ENCODE measurements at places on chromosomes 5 and 9. TPM values are rescaled to one million over a fixed set of nuclear protein-coding genes. Genes with fewer than 3 reads are reported as not detected.

Gene GDNF
- 20.5 TPM for total RNA-seq

Gene KCNV2
- not detected for total RNA-seq

Gene CHSY3
- 11.9 TPM for total RNA-seq

- H3K36me3 ChIP-seq = peaks cover 40% of the 10 kb centered on the region
- no peak for DNase-seq
- H3K27me3 ChIP-seq = no peaks in the 10 kb centered on the region
- H3K4me3 ChIP-seq = no peak overlapping the region
Observed at GRCh38 chr9:127895811-127896210, 3.6 kb downstream of the ST6GALNAC6 start.

- H3K27ac ChIP-seq = no peak overlapping the region
- H3K36me3 ChIP-seq = no peaks in the 10 kb centered on the region
- no peak overlapping the region for H3K4me3 ChIP-seq
- DNase-seq = no peak
- H3K27me3 ChIP-seq = no peaks in the 10 kb centered on the region
Observed at GRCh38 chr5:51895834-51896233, 512.6 kb downstream of the ISL1 start.

DNA sequence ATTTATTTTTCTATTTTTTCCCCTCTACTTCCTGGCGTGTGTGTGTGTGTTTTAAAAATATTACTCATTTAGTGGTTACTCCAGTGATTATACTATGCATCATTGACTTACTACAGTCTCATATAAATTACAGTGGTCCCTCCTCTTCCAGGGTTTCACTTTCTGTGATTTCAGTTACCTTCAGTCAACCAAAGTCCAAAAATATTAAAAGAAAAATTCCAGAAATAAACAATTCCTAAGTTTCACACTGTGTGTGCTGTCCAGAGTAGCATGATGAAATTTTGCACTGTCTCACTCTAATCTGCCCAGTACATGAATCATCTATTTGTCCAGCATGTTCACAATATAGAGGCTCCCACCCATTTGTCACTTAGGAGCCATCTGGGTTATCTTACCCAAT, 47.4 kb upstream of the CCDC112 start:
- peak; percentile 51 for DNase-seq
- H3K36me3 ChIP-seq = no peaks in the 10 kb centered on the region
- H3K4me1 ChIP-seq = peaks cover 7% of the 10 kb centered on the region
- no peaks in the 10 kb centered on the region for H3K27me3 ChIP-seq
- H3K4me3 ChIP-seq = no peak overlapping the region
- no peak overlapping the region for H3K27ac ChIP-seq

DNA sequence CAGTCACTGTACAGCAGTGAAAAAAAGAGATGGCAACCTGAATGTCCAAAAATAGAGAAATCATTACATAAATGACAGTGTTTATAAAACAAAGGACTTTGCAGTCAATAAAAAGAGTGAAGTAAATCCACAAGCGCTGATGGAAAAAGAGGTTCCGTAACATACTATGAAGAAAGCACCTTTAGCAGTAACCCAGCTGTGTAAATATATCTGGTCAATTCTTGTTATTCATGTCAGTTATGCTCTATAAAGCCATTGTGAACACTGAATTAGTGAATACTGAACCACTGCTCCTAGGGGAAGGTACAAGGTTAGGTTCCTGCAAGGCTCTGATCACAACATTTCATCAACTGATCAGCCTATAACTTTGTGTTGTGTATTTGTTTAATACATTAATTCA, 39.5 kb downstream of the CCNJL start:
- H3K4me3 ChIP-seq = no peak overlapping the region
- H3K27ac ChIP-seq = no peak overlapping the region
- H3K4me1 ChIP-seq = peaks cover 9% of the 10 kb centered on the region
- no peaks in the 10 kb centered on the region for H3K27me3 ChIP-seq

GRCh38 chr5:113989913-113990305, 372.0 kb upstream of the KCNN2 start:
- peak; percentile 4 for DNase-seq
- H3K27ac ChIP-seq = no peak overlapping the region
- H3K36me3 ChIP-seq = no peaks in the 10 kb centered on the region
- no peaks in the 10 kb centered on the region for H3K27me3 ChIP-seq
- H3K4me1 ChIP-seq = no peaks in the 10 kb centered on the region

DNA sequence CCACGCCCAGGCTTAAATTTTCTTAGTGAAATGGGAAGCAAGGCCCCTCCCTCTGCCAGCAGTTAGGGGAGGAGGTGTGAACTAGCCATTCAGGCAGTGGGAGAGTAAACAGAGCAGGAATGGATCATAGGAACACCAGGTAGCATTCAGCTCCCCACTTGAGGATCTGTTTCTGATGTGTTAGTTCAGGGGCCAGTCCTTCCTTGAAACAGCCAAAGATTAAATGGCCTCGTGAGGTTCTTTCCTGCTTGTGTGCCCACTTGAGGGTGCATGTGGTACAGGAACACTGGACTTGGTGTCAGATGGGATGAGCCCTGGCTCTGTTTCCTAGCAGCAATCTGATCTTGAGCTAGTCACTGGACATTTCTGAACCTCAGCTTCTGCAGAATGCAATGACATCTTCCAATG, 21.2 kb downstream of the FAXDC2 start:
- H3K27me3 ChIP-seq = no peaks in the 10 kb centered on the region
- peaks cover 11% of the 10 kb centered on the region for H3K4me1 ChIP-seq
- H3K36me3 ChIP-seq = peaks cover 4% of the 10 kb centered on the region
- H3K4me3 ChIP-seq = no peak overlapping the region
- no peak for DNase-seq

GRCh38 chr5:97338729-97339128, 155.7 kb upstream of the RIOK2 start:
- no peak overlapping the region for H3K4me3 ChIP-seq
- DNase-seq = no peak
- no peaks in the 10 kb centered on the region for H3K36me3 ChIP-seq
- H3K27ac ChIP-seq = no peak overlapping the region

DNA sequence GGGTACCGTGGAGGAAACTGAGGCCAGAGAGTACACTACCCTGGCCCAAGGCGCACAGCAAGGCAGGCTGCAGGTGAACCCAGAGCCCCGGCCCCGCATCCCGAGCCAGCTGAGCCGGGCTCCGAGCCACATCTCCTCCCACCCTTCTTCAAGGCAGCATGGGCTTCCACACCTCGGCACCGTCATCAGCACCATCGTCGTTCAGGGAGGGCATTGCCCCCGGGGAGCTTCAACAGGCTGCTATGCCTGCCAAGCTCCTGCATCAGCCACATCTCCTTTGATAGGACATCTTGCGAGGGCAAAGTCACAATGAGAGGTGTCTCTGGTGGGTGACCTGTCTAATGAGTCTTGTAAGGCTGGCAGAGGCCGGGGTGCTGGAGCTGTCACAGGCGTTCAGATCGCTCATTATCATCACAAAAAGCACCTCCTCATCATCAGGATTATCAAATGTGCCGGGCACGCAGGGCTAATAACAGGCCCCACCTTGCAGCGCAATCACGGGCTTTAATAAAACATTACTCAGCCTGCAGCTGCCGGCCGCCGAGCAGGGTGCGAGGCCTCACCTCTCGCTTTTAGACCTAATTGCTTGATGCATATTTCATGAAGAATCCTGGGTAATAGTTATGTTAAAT, 20.0 kb upstream of the SLC25A51 start:
- H3K4me1 ChIP-seq = peaks cover 30% of the 10 kb centered on the region
- H3K27ac ChIP-seq = no peak overlapping the region
- H3K27me3 ChIP-seq = no peaks in the 10 kb centered on the region
- H3K36me3 ChIP-seq = no peaks in the 10 kb centered on the region

GRCh38 chr9:135968083-135968476, 6.9 kb upstream of the UBAC1 start:
- no peak overlapping the region for H3K27ac ChIP-seq
- H3K27me3 ChIP-seq = peaks cover 3% of the 10 kb centered on the region
- no peaks in the 10 kb centered on the region for H3K36me3 ChIP-seq
- H3K4me1 ChIP-seq = peaks cover 4% of the 10 kb centered on the region
- H3K4me3 ChIP-seq = no peak overlapping the region

- no peak for DNase-seq
- no peaks in the 10 kb centered on the region for H3K36me3 ChIP-seq
- H3K27ac ChIP-seq = no peak overlapping the region
- peaks cover 4% of the 10 kb centered on the region for H3K4me1 ChIP-seq
Observed at GRCh38 chr5:107533910-107534876, 136.5 kb downstream of the EFNA5 start.

DNA sequence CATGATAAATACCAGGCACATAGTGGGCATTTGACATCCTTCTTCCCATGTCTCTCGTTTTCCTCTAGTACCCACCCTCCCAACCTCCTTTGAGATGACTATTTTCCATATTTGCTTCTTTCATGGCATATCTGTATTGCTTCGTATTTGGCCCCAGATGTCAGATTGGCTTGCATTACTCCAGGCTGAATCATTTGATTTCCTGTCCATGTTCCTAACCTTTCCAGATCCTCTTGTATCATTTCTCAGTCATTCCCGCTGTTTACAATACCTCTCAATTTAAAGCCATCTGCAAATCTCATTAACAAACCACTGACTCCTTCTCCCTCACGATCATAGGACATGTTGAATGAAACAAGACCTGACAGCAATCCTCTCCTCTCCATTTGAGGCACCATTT, 19.9 kb downstream of the MTX3 start:
- H3K27ac ChIP-seq = no peak overlapping the region
- peak; percentile 74 for DNase-seq
- no peak overlapping the region for H3K4me3 ChIP-seq
- no peaks in the 10 kb centered on the region for H3K27me3 ChIP-seq
- H3K4me1 ChIP-seq = peaks cover 15% of the 10 kb centered on the region
- no peaks in the 10 kb centered on the region for H3K36me3 ChIP-seq

DNA sequence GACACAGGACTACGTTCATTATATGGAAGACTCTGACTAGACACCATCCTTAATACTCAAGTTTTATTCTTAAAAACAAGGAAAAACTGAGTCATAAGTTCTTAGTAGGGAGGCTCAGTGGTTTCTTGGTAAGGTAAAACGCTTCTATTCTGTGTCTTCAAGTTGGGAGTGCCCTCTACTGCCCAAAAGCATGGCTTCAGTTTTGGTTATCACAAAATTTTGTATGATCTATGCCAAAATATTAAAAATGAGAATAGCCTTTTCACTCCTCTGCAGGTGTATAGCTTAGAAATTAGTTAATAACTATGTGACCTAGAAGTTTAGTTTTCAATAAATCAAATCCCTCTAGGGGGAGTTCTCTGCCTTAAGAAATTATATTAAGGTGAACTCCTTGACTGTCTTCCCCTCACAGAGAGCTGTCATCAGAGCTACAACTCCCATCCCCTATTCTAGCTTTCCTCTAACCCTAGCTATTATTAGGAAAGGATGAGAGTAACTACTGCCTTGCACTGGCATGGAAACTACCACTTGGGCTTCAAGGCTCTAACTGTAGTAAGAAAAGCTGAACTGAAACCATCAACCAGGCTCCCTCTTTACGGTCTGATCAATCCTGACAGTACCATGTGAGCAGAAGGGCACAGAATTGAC, 189.7 kb downstream of the GNAQ start:
- no peak for DNase-seq
- peaks cover 22% of the 10 kb centered on the region for H3K4me1 ChIP-seq
- H3K27me3 ChIP-seq = no peaks in the 10 kb centered on the region

- DNase-seq = peak; percentile 77
- H3K4me3 ChIP-seq = no peak overlapping the region
- H3K27ac ChIP-seq = peak overlapping the region; percentile 43
- H3K27me3 ChIP-seq = no peaks in the 10 kb centered on the region
- no peaks in the 10 kb centered on the region for H3K36me3 ChIP-seq
Observed at GRCh38 chr5:80238778-80239679, 16.8 kb downstream of the SERINC5 start.

- H3K36me3 ChIP-seq = no peaks in the 10 kb centered on the region
- no peak for DNase-seq
- H3K4me1 ChIP-seq = no peaks in the 10 kb centered on the region
- H3K4me3 ChIP-seq = no peak overlapping the region
- H3K27ac ChIP-seq = no peak overlapping the region
Observed at GRCh38 chr9:127200106-127200862, 64.3 kb upstream of the GARNL3 start.

All from astrocyte (in vitro differentiated cells and primary cell).